Activated naive CD8-positive, alpha-beta T cell treated with anti-CD3 and anti-CD28 coated beads for 36 hours (primary cell): ENCODE measurements at places on chromosomes 12 and 14. TPM values are rescaled to one million over a fixed set of nuclear protein-coding genes. Genes with fewer than 3 reads are reported as not detected.

DNA sequence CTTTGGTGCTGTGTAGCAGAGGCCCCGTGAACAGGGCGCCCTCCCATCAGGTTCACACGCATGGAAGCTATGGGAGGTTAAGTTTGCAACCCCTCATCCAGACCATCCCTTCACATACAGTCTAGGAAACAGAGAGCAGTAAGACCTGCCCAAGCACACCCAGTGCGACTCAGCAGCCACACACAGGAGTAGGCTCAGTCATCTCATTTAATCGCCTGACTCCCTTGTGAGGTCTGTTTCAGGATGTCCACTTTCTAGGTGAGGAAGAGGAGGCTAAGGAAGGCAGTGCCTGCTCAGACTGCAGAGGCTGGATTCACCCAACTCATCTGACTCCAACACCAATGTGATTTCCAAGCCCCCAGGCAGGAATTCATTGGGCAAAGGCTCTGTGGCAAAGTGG is 11.9 kb downstream of the BDKRB1 start:
- DNase-seq, result no peak

DNA sequence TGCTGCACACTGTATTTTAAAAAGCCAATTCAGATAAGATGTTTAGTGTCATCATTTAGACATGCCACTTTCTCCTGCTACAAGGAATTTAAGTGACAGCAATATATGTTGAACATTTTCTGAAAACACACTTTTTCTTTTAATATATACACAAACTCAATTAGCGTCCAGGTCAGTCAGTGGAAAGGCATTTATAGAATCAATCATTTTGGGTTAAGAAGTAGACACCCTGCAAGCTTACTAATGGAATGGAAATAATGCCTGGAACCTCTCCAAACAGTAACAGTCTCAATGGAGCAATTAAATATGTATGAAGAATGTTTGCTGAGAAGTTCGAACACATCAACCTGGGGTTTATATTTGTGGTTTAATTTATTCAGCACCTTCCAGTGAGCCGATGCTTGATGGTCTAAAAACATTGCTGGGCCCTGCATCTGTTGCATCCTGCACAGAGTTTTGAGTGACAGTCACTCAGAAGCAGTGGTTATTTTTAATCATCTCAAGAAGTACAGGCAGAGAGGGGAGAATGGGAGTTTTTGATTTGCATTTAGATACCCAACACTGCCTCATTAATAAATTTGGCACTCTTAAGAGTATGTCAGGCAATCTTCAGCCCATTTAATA is 410.7 kb downstream of the TMEM117 start:
- no peak for DNase-seq

DNA sequence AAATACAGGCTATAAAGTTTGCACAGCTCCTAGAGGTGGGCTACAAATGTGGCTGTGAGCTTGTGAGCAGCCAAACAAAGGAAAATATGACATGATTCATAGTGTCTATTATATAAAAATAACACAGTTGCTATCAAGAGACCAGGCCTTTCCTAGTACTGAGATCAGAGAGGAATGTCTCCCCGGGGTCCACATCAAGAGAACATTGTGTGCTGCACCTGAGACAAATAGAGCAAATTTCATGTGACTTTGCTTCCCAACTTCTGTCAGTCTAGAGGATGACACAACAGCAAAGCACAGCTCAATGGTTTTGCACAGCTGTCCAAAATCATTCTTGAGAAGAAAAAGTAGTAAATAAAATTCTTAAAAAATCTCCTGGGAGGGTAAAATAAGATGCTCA is 297.5 kb upstream of the PRKD1 start:
- no peak for DNase-seq

DNA sequence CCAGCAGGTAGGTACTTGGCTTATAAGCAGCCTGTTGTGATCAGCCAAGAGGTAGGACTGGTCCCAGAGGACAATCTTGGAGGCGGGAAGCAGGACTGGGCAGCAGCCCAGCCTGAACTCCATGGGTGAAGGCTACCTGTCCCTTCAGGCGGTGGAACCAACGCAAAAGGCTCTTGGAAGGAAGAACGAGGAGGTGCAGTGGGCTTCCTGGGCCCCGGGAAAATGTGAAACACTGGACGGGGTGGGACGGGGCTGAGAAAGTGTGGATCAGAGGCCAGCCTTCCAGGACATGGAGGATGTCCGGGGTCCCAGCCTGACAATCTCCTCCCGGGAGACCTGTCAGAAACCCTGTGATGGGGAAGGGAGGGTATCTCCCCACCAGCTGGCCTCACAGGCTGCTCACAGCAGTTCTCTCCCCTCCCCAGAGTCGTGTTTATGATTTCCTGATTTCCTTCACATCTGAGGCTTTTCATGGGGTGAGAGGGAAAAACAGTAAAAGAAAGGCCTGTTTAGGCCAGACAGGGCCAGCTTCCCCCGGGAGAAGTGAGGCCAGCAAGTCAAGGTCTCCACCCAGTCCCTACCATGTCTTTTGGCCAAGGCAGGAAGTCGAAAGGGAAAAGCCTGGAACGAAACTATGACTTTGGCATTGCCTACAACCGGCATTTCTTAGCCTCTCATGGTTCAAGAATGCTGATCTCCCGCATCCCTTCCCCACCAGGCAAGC is 11.3 kb downstream of the CMKLR1 start:
- no peak for DNase-seq

DNA sequence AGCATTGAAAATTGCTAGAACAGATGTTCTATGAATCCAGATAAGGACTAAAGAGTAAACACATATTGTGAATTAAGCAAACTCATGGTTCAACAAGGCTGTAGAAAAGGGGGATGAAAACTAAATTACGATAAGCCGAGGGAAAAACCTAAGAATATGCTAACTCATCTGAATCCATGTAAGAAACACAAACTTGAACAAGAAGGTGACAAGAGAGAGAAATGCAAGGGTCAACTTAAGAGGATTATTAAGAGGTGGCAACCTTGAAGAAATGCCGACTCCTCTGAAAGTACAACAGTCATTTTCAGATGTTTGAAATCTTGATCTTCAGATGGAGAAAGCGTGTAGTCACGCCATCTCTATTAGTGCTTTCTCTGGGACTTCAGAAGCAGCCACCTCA is 128.6 kb downstream of the TTC7B start:
- DNase-seq, result no peak

GRCh38 chr12:12197128-12197527 is 69.7 kb downstream of the LRP6 start:
- DNase-seq, result no peak

- DNase-seq, result no peak
These were observed 32.6 kb downstream of the MLXIP start for GRCh38 chr12:122111089-122111641.

GRCh38 chr12:568486-568885 is 94.8 kb downstream of the NINJ2 start:
- DNase-seq, result no peak

DNA sequence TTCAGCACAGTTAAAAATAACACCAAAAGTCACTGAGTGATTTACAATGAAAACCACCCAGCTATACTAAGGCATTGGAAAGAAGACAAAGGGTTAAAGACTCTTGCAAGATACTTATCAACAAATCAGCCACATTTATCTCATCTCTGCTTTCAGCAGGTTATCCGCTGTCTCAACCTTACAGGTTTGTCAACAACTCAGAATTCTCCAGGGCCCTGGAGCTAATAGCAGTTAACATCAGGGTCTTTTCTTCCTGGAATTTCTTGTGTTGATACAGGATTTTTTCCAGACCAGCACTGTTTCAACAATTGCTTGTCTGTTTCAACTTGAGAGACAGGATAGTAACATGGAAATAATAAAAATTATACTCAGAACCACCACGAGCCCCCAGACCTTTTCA is 3.5 kb downstream of the PKP2 start:
- DNase-seq, result no peak

Gene RPL10L
- total RNA-seq, result not detected

Gene ACOT2
- total RNA-seq, result 13.8 TPM

Gene ACTR10
- total RNA-seq, result 31.0 TPM

Gene CBLN3
- total RNA-seq, result 6.4 TPM

Gene TMEM132C
- not detected for total RNA-seq

Gene PAH
- not detected for total RNA-seq

Gene WDR20
- total RNA-seq, result 22.3 TPM
